MCF 10A (cell line): ENCODE measurements at places on chromosomes 6 and 20. TPM values are rescaled to one million over a fixed set of nuclear protein-coding genes. Genes with fewer than 3 reads are reported as not detected.

The PARD6B gene
- total RNA-seq: 5.3 and 5.8 TPM in 2 replicates

The FAM217A gene
- total RNA-seq: not detected in 2 replicates

The IRAK1BP1 gene
- total RNA-seq: 4.6 and 6.6 TPM in 2 replicates

The RIPOR3 gene
- not detected in 2 replicates for total RNA-seq

The CALHM4 gene
- not detected in 2 replicates for total RNA-seq

The EFCAB8 gene
- not detected in 2 replicates for total RNA-seq

The ABHD16B gene
- total RNA-seq: not detected in 2 replicates

GRCh38 chr20:62755817-62756724 is 40.2 kb upstream of the MRGBP start:
- DNase-seq: peak; percentile 44

DNA sequence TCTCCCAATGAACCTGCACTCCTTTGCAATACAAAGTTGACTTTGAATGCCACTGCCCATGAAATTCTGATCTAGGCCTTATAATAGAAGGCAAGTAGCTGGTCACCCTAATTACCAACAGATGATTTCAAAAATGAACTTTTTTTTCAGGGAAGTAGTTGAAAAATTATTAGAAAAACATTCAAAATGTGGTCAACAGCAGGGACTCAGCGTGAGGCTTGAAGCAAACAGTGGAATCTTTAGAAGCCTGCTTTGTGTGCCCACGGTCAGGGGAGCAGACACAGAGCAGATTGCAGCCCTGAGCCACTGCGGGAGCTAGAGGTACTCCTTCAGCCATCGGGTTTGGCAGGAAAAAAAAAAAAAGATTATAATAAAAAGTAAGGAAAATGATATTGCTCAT is 87.1 kb upstream of the HEY2 start:
- DNase-seq: no peak

DNA sequence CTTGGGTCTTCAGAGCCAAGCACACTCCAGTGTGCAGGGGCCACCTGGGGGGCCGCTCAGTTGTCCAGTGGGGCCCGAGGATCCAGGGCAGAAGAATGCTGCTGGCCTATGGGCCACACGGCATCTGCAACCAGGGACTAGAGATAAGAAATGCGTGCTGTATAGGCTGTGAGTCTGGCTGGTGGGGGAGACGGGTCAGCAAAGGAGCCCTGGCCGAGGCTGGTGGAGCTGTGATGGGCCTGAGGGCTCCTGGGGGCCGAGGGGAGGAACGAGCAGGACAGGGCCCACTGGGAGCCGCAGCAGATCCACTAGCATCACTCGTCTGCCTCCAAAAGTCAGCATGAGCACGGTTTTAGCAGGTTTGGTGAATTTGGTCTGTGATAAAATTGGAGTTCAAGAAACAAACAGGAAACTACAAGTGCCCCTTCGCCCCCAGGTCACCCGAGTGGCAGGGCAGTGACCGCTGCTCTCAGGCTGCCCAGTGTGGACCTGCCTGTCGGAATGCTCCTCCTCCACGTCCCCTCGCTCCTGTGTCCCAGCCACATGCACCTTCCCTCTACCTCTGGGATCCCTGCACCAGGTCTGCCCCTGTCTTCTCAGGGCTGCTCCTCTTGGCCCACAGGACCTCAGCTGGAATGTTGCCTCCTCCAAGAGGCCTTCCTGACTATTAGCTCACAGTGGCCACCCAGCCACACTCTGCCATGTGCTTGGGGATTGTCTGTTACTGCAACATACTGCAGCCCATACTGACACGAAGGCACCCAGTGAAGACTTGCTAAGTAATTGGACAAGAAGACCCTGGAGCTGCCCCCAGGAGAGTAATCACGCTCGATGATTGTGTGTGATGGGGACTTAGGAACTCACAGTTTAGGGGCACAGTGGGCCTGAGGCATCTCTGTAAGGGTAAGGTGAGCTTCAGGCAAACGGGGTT is 10.9 kb downstream of the ACSS1 start:
- no peak for DNase-seq

GRCh38 chr20:478949-479429 is 16.7 kb upstream of the TBC1D20 start:
- DNase-seq: peak; percentile 71

GRCh38 chr6:55474382-55474781 is 104.6 kb downstream of the HMGCLL1 start:
- peak; percentile 2 for DNase-seq

GRCh38 chr6:21914121-21914973 is 320.8 kb downstream of the SOX4 start:
- DNase-seq: peak; percentile 45

GRCh38 chr6:157648561-157648960 is 174.5 kb upstream of the SNX9 start:
- DNase-seq: peak; percentile 51

DNA sequence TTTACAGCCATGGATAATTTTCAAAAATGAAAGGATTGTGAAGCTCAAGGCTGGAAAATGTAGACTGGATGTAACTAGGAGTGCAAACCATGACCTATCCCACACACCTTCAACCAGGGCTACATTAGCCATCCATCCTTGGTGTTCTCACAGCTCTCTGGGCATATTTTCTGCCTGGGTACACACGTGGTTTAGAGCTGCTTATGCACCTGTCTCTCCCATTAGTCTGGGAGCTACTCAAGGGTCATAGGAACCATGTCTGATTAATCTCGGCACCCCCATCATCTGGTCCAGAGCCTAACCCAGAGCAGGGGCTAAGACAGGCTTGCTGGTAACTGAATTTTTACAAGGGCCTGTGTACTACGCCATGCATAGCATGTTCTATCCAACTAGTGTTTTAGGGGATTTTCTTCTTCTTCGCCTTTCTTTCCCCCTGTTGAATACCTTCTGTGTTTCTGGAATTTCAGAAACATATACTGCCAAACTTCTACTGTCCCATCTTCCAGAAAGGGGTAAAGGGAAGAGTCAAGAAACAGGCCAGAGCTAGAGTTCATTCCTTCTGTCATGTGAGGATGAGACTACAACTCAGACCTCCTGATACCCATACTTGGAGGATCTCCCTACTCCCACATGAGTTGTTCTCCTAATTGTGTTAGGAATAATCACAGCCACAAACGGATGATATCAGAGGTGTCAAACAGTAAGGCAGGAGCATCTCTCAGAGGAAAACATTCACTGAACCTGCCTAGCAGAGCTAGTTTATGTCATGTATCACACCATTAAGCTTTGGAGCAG is 25.4 kb upstream of the FAM83C start:
- no peak for DNase-seq

- DNase-seq: no peak
Observed at GRCh38 chr6:126064748-126065401, 78.5 kb downstream of the TRMT11 start.
